HCT116 (cell line): ENCODE measurements at places on chromosomes 7 and 10.

GRCh38 chr10:34758447-34758996 lies 56.6 kb downstream of the PARD3 start:
- DNase-seq: peak; percentile 95

DNA sequence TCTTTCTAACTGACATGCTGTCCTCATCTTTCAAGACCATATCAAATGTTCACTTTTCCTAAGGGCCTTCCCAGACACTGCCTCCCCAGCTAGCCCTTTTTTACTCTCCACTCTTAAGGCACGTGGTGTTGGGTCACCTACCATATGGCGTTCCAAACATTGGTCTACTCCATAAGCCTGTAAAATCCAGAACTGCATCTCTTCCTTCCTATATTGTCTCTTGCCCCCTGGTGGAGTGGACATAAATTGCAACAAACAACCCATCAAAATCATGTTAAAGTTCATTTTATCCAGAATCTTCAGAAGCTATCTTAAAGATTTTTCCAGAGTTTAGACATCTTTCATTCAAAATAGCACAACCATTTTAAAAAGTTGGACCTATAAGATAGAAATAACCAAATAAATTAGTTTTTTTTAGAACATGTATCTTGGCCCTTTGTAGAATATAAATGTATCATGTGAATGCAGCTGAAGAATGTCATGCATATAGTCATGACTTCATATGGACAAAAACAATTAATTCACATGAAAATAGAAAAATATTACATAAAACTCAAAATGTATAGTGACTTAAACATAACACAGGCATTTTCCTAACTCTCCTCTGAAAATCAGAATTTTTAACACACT lies 180.6 kb upstream of the CHRM2 start:
- no peak for DNase-seq

- peak; percentile 6 for DNase-seq
These were observed 703.5 kb upstream of the SEMA3D start for GRCh38 chr7:85890244-85890811.

- no peak for DNase-seq
These were observed 42.9 kb downstream of the MKLN1 start for GRCh38 chr7:131370523-131370968.

- no peak for DNase-seq
These were observed 115.6 kb downstream of the ZNF248 start for GRCh38 chr10:37741831-37742230.

- DNase-seq: no peak
These were observed 538.0 kb downstream of the DNAJB6 start for GRCh38 chr7:157874870-157875229.

GRCh38 chr10:43960981-43961380 lies 312.3 kb upstream of the ZNF32 start:
- DNase-seq: no peak

- no peak for DNase-seq
These were observed 14.5 kb downstream of the LIMK1 start for GRCh38 chr7:74097937-74098614.

DNA sequence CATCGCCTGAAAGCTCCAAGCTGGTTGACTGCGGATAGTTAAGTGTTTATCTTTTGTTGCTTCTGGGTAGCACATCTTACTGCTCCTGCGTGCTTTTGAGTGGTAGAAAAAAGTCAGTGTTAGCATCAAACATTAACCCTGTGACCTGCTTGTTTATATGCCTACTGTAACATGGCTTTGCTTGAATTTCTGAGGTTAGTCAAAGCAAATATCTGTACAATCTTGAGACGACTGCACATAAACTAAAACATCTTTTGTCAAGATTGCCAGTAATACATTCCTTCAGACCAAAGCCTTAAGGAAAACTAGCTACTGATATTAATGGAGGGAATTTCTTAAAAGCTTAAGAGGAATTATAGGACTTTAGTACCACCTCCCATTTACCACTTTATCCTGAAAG lies 163.7 kb downstream of the BAMBI start:
- no peak for DNase-seq

DNA sequence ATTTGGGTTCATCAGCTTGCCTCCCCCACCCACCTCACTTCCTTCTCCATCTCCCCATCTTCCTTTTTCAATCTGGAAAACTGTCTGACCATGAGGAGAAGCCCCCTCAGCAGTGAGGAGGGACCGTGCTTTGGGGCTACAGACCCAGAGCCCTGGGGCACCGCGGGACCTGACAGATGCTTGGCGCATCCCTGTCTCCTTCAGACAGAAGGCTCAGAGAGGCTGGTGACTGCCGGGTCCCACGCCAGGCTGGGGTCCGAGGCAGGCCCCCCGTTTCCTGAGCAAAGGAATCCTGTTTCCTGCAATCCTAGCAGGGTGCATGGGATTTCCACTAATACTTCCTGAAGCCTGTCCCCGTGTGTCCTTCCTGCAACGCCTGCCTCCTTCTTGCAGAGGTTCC lies 147.0 kb downstream of the FANK1 start:
- DNase-seq: no peak

DNA sequence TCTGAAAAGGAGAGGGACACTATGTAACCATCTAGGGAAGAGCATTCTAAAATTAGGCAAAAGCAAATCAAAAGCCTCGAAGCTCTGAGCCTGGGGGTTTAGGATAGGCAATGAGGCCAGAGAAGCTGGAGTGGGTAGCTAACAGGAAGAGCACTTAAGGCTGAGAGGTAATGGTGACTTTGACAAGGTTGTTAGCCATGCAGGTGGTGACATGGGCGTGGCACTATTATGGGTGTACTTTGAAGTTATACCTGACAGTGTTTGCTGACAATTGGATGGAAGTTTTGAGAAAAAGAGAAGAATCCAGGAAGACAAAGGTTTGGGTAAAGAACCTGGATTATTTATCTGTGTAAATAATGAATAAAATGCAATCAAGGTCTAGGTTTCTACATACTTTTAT lies 383.0 kb upstream of the SEMA3C start:
- no peak for DNase-seq
